Right lobe of liver (tissue), 6 donors: ENCODE measurements at places on chromosomes 4 and X. TPM values are rescaled to one million over a fixed set of nuclear protein-coding genes. Genes with fewer than 3 reads are reported as not detected.

BLTP1 gene
- 35.2 TPM for total RNA-seq

MAGEB18 gene
- not detected for total RNA-seq

DNA sequence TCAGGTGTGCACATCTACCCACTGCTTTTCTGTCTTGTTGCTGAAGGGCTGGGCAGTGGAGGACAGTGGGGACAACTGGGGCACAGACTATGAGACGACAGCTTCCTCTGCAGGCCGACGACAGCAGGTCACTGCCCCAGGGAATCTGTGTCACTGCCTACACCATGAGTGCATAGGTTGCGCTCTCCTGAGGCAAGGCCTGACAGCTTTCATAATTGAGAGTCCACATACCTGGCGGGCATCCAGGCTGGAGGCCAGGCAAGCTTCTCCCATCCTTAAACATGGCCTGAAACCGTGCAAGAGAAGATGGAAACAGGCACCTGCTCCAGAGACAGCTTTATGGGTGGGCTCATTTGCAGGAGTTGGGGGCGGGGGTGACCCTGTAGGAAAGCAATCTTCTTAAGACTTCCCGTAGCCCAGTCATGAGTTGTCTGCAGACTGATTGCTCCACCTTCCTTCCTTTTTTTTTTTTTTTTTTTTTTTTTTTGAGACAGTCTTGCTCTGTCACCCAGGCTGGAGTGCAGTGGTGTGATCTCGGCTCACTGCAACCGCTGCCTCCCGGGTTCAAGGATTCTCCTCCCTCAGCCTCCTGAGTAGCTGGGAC, 2.9 kb downstream of the ANOS1 start:
- H3K27me3 ChIP-seq, result peaks cover 3% of the 10 kb centered on the region
- H3K36me3 ChIP-seq, result no peaks in the 10 kb centered on the region
- DNase-seq, result no peak
- no peak overlapping the region for H3K4me3 ChIP-seq
- no peak overlapping the region for H3K27ac ChIP-seq

DNA sequence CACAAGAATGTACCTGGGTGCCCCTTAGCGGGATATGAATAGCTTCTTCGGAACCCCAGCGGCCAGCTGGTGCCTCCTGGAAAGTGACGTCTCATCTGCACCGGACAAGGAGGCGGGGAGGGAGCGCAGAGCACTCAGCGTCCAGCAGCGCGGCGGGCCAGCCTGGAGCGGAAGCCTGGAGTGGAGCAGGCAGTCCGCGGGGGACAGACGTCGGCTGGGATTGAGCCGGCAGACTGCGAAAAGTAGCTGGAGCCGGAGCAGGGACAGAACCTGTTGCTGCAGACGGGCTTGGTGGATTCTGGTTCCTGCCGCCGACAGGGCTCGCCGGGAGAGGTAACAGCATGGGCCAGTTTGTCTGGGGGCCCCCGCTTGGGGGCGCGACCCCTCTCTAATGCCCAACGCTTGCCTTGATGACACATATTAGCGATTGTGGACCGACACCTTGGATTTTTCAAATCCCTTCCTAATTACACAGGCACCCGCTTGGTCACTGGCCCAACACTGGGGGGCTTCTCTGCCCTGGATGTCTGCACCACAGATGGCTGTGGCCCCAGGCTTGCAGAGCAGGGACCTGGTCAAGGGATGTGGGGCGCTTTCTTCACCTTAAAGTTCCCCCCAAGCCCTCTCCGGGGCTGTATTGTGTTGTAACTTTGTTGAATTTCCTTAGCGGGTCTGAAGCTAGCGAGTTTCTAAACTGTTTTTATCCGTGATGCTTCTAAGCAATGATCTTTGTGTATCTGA, at the start of gene NPFFR2:
Gene NPFFR2 (plus strand): TSS at position 133 of the 741 bp plus-strand sequence. CDS start 96,592 bp downstream, outside the sequence.
- H3K4me1 ChIP-seq, result no peaks in the 10 kb centered on the region
- no peak within 1 kb of the TSS for H3K4me3 ChIP-seq
- DNase-seq, result peak; percentile 58
- H3K27ac ChIP-seq, result no peak within 1 kb of the TSS
- no peaks in the 10 kb centered on the region for H3K36me3 ChIP-seq

DNA sequence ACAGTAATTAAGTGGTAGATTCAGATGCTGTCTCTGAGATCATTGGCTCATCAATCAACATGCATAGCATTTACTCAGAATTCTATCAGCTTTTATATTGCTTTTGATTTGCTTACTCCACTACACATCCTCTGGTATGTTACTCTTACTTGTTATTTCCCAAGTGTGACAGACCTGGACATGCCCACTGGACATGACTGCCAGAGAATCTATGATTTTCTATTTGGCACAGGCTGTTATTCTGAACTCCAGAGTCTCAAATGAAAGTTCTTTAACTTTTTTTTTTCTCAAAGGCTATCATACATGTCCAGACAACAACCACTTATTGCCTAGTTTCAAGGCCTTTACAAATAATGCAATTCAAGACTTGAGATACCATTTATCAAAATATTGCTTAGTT, 116.1 kb upstream of the ARHGAP24 start:
- no peaks in the 10 kb centered on the region for H3K36me3 ChIP-seq
- no peak overlapping the region for H3K4me3 ChIP-seq
- H3K27ac ChIP-seq, result no peak overlapping the region
- DNase-seq, result no peak
- no peaks in the 10 kb centered on the region for H3K27me3 ChIP-seq

GRCh38 chr4:133623847-133624246, 474.8 kb downstream of the PCDH10 start:
- no peaks in the 10 kb centered on the region for H3K36me3 ChIP-seq
- no peaks in the 10 kb centered on the region for H3K27me3 ChIP-seq
- H3K27ac ChIP-seq, result no peak overlapping the region
- H3K4me1 ChIP-seq, result no peaks in the 10 kb centered on the region
